Neural progenitor cell (in vitro differentiated cells): ENCODE measurements at places on chromosomes 3 and 15. TPM values are rescaled to one million over a fixed set of nuclear protein-coding genes. Genes with fewer than 3 reads are reported as not detected.
A peak's percentile ranks its signal among the peaks of the same experiment; 100 is the strongest.

GRCh38 chr3:180934638-180935037 lies 22.2 kb downstream of the FXR1 start:
- no peak for DNase-seq
- no peaks in the 10 kb centered on the region for H3K4me1 ChIP-seq
- peaks cover 10% of the 10 kb centered on the region for H3K36me3 ChIP-seq
- no peak overlapping the region for H3K27ac ChIP-seq
- H3K27me3 ChIP-seq, result no peaks in the 10 kb centered on the region
- no peak overlapping the region for H3K4me3 ChIP-seq

The PIK3R4 gene
- 40.9 and 65.8 TPM in 2 replicates for total RNA-seq

The LYZL4 gene
- total RNA-seq, result not detected in 2 replicates

The TRMT10C gene
- total RNA-seq, result 48.2 and 85.9 TPM in 2 replicates

The PAQR9 gene
- 1.7 and 2.2 TPM in 2 replicates for total RNA-seq

- peak; percentile 33 for DNase-seq
- no peaks in the 10 kb centered on the region for H3K36me3 ChIP-seq
- H3K4me1 ChIP-seq, result no peaks in the 10 kb centered on the region
- no peak overlapping the region for H3K27ac ChIP-seq
- H3K27me3 ChIP-seq, result no peaks in the 10 kb centered on the region
These were observed 66.0 kb downstream of the GOLIM4 start for GRCh38 chr3:168029705-168030104.
